EH (cell line): ENCODE measurements at places on chromosomes 1 and 21.

GRCh38 chr1:49048188-49048587 is 271.5 kb upstream of the BEND5 start:
- no peak for DNase-seq

DNA sequence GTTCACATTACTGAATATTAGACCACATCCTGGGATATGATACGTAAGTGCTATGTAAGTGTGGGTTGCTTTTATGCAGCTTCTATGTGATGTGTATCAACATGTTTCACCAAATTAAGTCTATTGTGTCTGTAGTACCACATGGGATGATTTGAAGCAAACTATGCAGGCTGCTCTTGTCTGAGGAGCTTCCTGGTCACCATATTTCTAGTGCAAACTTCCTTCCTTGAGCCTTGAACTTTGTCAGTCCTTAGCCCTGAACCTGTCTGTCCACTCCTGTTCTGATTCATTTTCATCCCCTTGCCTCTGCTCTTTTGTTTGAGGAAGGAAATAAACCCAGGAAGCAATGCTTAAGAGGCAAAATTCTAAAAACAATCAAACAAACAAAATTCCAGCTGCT is 117.5 kb upstream of the VANGL1 start:
- no peak for DNase-seq

DNA sequence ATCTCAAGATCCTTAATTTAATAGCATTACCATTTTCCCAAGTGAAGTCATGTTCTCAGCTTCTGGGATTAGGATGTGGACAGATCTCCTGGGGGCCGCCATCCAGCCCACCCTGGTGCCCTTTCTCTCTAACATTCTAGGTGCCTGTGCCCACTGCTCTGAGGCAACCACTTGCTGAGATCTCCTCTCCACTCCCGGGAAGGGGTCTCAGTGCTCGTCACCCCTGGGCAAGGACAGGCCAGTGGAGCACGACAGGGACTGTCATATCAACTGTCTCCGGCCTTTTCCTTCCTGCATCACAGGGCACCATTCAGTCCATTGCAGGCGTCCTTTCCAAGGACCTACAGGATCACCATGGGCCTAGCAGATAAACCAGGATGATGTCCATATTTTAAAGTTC is 304.8 kb downstream of the AJAP1 start:
- DNase-seq: no peak

GRCh38 chr21:31473685-31474345 is 129.8 kb upstream of the TIAM1 start:
- DNase-seq: no peak

GRCh38 chr1:227869279-227869842 is 53.9 kb downstream of the PRSS38 start:
- DNase-seq: peak; percentile 59
